ENCODE measurements at places on chromosomes 5 and 9.

DNA sequence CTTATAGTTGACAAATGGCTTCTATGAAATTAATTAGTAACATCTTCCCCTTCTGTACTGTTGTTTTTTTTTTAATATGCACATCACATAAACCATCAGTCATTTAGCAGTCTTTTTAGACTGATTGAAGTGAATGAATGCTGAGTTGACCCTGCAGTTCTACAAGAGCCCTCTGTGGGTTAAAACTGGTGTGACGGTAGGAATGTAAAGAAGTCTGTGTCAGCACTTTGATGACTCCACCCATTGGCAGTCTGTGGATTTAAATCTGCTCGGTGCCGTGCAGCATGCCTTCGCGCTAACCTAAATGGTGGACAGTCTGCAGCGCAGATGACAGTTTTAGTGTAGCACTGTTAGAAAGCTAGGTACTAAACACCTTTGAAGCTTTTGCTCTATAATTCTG, 3.1 kb downstream of the GTF3C4 start:
- DNase-seq = peak; percentile 5

DNA sequence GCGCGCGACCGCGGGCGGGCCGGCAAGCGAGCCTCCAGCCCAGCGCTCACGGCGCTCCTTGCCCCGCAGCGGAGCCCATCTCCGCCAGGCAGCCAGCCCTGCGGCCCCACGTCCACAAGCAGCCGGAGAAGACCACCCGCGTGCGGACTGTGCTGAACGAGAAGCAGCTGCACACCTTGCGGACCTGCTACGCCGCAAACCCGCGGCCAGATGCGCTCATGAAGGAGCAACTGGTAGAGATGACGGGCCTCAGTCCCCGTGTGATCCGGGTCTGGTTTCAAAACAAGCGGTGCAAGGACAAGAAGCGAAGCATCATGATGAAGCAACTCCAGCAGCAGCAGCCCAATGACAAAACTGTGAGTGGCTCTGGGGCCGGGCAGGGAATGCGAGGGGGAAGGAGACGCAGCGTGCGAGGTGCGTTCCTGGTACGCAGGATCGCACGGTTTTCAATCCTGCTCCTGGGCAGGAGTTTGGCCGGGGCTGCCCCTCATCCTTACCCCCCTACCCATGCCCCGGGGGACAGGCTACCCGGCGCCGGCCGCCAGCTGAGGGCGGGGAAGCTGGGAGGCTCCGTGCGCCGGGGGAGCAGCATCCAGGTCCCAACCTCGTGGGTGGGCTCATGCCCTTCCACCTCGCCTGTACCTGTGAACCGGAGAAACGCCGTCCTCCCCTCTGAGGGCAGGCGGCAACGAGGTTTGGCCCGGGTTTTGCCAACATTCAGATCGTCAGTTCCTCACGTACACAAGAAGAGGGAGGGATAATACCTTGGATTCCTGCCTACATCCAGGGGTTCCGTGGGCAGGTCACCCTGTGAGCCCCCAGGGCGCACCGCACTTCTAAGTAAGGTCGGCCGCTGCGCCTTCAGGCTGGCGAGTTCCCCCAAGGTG, 6.6 kb downstream of the ISL1 start:
- DNase-seq = no peak

GRCh38 chr9:3902631-3903030, 376.8 kb upstream of the RFX3 start:
- no peak for DNase-seq

GRCh38 chr5:107955321-107955720, 284.6 kb upstream of the EFNA5 start:
- no peak for DNase-seq

- no peak for DNase-seq
Observed at GRCh38 chr5:65900746-65901145, 25.6 kb upstream of the ERBIN start.

- no peak for DNase-seq
Observed at GRCh38 chr9:4799775-4800174, 7.0 kb downstream of the RCL1 start.

DNA sequence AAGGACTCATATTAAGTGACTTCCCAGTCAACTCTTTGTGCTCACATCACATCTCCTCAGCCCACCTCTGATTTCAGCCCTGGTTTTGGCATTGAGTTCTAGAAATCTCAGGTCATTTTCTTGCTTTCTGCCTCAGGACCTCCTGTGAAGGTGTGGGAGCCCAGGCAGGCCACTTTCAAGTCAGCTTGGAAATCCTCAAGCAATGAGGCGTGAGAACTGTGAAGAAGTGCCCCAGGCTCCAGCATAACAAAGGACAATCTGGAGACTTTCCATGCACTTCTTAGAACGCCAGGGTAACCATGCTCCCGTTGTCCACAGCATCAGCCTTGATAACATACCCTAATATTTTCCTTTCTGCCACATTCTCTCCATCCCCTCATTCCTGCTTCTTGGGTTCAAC, 131.2 kb upstream of the MAP3K1 start:
- DNase-seq = no peak

DNA sequence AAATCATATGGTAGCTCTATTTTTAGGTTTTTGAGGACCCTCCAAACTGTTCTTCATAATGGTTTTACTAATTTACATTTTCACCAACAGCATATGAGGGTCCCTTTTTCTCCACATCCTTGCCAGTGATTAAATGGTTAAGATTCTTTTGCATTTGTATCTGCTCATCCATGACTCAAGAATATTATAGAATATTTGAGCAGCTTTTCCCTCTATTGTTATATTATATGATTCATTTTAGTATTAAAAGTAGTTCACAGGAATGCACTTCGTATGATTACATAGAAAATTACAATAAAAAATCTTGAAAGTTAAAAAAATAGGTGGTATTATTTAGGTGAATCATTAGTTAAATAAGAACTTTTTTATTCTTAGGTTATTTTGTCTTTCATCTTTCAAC, 140.7 kb downstream of the WDR70 start:
- no peak for DNase-seq

GRCh38 chr5:67997892-67998457, 217.6 kb upstream of the PIK3R1 start:
- DNase-seq = no peak

DNA sequence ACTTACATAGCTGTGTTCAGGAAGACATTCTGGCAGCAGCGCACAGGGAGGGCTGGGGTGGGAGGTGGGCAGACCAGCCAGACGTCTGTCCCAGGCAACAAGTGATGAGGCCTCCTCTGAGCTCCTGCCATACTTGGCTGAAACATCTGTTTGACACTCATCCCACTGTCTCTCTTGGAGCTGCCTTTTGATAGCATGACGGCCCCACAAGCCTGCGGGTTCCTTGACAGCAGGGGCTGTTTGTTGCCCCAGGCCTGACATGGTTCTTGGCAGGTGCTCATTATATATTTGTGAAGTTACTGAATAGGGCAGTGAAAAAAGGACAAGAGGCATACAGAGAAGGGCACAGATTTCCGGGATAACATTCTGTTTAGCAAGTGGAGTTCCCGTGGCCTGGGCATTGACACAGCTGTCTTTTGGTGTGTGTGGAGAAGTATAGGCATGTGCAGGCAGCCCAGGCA, 22.2 kb upstream of the B4GALT1 start:
- no peak for DNase-seq

DNA sequence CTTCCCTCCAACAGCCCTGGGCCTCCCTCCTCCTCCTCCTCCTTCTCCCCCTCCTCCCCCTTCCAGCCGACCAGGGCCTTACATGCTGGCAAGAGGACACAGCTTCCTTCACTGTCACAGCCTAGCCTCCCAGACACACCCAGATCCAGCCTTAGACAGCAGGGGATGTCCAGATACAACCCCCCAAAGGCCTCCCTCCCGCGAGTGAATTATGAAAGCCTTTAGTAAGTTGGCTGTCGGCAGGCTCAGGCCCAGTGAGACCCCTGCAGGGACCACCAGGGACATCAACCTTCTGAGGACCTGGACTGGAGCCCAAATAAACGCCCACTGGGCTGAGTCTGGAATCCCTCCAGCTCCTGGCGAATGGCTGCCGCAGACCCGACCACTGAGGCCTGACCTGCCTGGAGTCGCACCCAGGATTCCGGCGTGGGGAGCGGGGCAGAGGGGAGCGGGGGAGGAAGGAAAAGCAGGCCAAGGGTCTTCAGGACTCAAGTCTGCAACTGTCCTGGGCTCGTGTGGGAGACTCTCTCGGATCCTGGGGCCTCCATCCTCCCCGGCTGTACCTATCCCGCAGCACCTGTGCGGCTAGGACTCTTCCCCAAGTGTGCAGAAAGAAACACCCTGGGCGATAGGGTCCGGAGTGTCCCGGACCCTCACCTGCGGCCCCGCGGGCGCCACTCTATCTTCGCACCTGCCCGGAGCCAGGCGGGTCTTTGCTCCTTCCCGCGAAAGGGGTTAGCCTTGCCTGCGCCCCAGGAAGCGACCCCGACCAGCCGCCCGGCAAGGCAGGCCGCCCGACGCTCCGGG, 705 bp downstream of the SEPTIN8 start:
- DNase-seq = peak; percentile 36

DNA sequence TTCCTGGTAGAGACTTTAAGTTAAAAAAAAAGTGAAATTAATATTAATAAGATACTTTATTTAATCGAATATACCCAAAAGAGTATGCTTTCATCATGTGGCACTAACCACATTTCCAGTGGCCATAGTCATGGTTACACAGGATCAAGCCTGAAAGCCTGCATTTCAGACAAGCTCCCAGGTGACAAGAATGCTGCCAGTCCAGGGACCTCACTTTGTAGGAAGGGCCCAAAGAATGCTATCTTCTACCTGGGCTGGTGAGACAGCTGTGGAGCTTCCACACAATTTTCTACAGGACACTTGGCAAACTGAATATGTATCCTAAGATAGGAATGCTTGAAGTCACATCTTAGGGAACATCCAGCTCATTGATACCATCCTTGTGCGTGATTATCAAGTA, 203.8 kb downstream of the AUH start:
- no peak for DNase-seq

DNA sequence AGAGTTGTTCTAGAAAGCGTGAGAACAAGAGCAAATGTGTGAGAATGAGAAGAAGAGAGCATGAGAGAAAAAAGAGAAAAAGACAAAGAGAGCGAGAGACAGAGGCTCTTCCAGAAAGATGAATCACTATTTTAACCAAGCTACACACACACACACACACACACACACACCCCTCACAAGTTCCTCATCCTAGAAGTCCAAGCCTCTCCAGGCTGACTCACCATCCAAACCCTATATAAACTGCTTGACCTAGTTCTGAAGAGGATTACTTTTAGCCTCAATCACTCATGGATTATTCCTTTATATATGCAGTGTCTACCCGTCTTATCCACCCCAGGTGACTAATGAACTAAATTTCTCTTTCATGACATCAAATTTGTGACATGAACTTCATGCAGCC, 37.6 kb downstream of the C9orf57 start:
- no peak for DNase-seq

DNA sequence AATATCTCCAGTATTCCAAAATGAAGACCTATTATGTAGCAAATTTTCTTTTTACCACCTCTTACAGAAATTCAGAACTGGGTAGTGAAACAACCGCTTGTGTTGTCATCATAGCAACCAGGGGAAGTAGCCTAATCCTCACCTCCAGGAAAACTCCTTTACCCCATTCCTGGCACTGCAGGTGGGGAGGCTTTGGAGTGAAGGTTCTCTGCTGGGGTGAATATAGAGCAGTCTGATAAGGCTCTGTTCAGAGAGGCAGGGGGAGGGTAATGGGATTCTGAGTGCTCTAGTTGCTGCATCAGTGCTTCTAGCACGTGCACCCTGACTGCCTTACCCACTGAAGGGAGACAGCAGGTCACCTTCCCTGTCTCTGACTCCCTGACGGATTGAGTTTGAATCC, 116.2 kb downstream of the MAN2A1 start:
- no peak for DNase-seq

DNA sequence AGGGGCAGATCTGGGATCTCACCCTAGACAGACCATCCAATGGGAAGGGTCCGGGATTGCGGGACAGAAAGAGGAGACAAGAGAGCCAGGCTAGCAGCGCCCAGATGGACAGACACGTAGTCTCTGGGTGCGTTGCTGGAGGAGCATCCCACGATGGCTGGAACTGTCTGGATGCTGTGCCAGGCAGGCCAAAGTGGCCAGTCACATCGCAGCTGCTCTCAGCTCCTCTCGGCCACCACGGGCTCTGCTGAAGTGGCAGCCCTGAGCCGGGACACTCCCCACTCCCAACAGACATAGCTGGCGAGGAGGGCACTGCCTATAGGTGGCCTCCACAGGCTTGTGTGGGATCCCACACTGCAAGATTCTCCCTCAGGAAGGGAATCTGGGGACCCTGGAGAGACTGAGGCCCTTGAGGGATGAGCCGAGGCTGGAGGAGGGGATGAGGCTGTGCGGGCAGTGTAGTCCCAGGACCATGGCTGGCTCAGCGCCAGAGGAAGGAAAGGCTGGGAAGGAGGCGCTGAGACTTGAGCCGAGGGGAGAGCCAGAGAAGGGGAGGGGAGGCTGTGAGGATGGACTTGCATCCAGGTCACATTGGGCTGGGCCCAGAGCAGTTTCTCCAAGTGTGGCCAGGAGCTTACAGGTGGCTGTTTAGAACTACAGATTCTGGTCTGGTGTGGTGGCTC, 10.3 kb upstream of the WDR5 start:
- DNase-seq = no peak
